ENCODE measurements at places on chromosomes 3 and 15.
A peak's percentile ranks its signal among the peaks of the same experiment; 100 is the strongest.

DNA sequence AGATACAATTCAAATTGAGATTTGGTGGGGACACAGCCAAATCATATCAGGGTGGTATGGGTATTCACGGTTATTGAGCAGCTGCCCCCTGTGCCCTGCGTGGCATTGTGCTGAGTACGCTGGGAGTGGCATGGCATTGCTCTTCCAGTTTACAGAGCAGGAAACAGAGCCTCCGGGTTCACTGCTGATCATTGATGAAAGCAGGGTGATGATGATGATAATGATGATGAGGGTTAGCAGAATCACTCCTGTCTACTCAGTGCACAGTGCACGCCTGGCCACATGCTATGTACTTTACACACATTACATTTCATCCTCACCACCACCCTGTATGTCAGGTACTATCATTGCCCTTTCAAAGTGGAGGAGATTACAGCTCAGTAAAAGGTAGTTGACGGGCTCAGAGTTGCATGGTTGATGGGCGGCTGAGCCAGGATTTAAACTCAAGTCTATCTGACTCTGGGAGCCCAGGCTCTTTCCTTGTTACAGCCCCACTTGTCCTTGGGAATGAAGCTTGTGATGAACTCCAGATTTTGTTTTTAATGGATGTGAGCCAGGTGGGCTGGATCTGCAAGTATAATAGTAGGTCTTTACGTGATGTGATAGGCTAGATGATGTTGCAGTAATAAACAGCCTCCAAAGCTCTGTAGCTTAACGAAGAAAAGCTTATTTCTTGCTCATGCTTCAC, 87.6 kb upstream of the MYZAP start:
- DNase-seq: no peak

GRCh38 chr3:46489875-46490274, 7.9 kb upstream of the RTP3 start:
- DNase-seq: peak; percentile 22

- DNase-seq: peak; percentile 88
Observed at GRCh38 chr3:95721938-95722337, 1092.5 kb upstream of the EPHA6 start.

DNA sequence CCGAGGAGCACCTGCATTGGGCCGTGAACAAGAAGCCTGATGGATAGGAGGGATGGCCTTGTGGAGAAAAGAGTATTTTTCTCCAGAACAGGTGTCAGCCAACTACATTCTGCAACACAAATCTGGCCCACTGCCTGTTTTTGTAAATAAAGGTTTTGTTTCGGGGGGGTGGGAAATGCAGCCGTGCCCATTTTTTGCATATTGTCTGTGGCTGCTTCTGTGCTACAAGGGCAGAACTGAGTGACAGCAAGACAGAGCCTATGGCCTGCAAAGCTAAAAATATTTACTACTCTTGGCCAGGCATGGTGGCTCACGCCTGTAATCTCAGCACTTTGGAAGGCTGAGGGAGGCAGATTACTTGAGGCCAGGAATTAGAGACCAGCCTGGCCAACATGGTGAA, 95.9 kb upstream of the AKAP13 start:
- no peak for DNase-seq

GRCh38 chr3:159881828-159882309, 106.8 kb upstream of the IL12A start:
- DNase-seq: no peak
